ENCODE measurements at places on chromosomes 4 and X.

GRCh38 chr4:186032259-186032658 is 36.7 kb upstream of the TLR3 start:
- peak; percentile 8 for DNase-seq

DNA sequence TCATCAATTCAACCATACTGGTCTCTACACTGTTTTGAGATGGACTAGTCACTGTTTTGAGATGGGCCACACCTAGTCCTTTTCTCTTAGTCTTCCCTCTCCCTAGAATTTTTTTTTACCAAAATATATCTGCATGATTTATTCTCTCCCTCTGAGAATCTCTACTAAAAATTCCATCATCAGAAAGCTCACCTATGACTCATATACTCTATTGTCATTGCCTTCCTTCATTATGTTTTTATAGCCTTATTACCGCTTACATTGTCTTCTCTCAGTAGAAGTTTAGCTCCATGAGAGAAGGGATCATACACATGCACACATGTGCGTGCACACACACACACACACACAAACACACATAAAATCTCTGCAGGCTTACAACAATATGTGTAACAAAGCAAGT is 303.6 kb downstream of the PCDH10 start:
- DNase-seq, result no peak

DNA sequence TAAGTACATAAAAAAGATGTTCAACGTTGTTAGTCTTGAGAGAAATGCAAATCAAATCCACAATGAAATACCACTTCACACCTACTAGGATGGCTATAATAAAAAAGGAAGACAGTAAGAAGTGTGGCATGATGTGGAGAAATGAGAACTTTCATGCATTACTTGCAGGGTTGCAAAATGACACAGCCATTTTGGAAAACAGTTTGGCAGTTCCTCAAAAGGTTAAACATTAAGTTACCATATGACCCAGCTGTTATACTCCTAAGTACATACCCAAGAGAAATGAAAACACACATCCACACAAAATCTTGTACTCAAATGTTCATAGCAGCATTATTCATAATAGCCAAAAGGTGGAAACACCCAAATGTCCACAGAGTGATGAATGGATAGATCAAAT is 25.8 kb upstream of the LIMCH1 start:
- DNase-seq, result peak; percentile 50

- DNase-seq, result peak; percentile 77
These were observed 252.8 kb upstream of the SLC7A11 start for GRCh38 chr4:138494931-138495330.

DNA sequence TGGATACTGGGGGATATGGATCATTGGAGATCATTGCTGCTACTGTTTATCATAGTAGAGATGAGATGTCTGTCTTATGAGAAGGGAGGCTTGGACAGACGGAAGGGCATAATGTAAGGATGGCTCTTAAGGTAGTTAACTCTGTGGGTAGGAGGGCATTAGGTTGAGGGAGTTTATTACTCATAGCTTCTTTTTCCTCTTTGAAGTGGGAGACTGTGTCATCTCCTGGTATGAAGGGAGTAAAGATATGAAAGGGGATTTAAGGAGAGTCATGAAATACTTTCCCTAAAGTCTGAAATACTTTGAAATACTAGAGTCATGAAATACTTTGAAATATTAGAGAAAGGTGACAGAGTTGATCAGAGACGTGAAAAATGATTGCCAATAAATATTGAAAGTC is 255.5 kb upstream of the PITX2 start:
- DNase-seq, result no peak

GRCh38 chr4:12579172-12579571 is 905.0 kb downstream of the RAB28 start:
- DNase-seq, result no peak

DNA sequence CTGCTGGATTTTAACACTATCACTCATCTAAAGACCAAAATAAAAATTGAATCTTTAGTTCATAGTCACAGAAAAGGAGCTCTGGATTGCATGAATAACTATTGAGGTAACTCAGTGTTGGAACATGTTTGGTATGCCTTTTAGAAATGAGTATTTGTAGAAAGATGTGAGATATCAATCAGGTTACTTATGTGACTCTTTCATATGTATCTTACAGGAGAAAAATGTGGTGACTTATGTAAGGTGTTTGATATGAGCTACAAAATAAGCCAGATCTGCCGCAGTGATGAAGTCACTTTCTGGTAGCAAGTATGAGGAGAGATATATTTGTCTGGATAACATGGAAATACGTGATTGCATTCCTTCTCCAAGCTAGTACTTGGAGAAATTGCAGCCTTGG is 1653.3 kb upstream of the PCDH7 start:
- no peak for DNase-seq

DNA sequence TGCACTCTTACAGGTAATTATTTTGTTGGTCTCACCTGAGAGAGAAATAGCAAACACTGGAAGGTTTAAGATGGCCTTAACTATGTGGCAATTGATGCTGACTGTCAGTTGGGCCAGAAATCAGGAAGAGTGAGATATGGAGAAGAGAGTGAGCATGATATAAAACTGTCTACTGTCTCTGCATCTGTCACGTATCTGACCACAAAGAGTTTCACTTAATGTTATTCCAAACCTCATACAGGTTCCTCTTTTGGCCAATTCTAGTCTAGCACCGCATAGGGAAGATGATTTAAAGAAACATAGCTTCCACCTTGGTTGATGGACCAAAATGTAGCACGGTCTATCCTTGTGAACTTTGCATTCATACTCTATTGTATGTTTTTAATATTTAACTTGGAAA is 381.0 kb upstream of the BOD1L1 start:
- DNase-seq, result peak; percentile 76

- DNase-seq, result peak; percentile 20
These were observed 168.7 kb downstream of the PRDM5 start for GRCh38 chr4:120753854-120754253.

GRCh38 chrX:148609515-148610327 is 109.3 kb downstream of the AFF2 start:
- DNase-seq, result peak; percentile 18
